ENCODE measurements at places on chromosomes 16 and 17.

GRCh38 chr17:82655038-82655479 lies 6.8 kb upstream of the WDR45B start:
- DNase-seq: no peak

GRCh38 chr16:24996301-24996700 lies 18.9 kb downstream of the ARHGAP17 start:
- DNase-seq: no peak

DNA sequence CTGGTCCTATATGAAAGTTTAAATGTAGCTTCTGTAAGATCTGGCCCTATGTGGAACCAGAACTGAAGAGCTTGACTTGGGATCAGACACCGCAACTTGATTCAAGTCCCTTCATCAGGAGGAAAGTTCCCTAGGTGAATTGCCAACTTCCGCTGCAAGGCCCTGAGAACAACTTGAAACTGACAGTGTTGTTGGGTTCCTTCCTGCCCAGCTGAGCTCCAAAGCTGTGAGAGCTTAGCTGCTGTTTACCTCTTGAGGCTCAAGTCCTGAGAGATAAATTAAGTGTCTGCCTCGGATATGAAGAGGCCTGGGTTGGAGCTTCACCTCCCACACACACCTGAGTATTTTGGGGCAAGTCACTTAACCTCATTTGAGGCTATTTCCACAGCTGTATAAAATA lies 44.7 kb downstream of the REXO5 start:
- no peak for DNase-seq

- DNase-seq: no peak
These were observed 64.1 kb upstream of the SREBF1 start for GRCh38 chr17:17900615-17901520.

GRCh38 chr17:82868715-82869131 lies 28.9 kb upstream of the ZNF750 start:
- no peak for DNase-seq

DNA sequence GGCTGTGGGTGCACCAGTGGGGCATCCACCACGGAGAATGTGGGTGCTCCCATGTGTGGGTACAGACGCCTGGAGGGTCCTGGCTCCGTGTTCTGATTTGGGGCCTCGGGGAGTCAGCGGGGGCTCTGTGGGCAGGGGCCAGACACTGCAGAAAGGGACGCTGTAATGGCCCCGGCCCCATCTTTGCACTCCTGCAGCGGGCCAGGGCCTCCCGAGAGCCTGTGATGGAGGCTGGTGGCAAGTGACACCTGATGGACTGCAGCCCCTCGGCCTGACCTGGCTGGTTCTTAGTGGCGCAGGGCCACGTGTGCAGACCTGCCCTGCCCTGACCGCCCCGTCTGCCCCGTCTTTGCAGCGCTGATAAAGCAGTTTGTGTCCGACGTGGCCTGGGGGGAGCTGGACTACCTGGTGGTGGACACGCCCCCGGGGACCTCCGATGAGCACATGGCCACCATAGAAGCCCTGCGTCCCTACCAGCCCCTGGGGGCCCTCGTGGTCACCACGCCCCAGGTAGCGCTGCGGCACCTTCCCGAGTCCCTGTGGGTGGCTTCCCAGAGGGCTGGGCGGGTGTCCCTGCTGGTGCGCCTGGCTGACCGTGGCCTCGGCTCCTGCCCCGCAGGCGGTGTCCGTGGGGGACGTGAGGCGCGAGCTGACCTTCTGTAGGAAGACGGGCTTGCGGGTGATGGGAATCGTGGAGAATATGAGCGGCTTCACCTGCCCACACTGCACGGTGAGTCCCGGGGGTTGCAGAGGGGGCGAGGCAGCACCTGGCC lies 4.7 kb downstream of the NUBP2 start:
- DNase-seq: no peak

GRCh38 chr16:22789281-22789945 lies 24.5 kb upstream of the HS3ST2 start:
- no peak for DNase-seq

- DNase-seq: no peak
These were observed 99.9 kb downstream of the EFCAB13 start for GRCh38 chr17:47423406-47424295.

DNA sequence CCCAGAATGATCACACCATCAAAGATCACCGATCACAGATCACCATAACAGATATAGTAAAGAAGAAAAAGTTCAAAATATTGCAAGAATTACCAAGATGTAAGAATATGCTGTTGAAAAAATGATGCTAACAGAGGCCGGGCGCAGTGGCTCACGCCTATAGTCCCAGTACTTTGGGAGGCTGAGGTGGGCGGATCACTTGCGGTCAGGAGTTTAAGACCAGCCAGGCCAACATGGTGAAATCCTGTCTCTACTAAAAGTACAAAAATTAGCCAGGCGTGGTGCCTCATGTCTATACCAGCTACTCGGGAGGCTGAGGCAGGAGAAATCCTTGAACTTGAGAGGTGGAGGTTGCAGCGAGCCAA lies 53.2 kb downstream of the CPPED1 start:
- DNase-seq: no peak

DNA sequence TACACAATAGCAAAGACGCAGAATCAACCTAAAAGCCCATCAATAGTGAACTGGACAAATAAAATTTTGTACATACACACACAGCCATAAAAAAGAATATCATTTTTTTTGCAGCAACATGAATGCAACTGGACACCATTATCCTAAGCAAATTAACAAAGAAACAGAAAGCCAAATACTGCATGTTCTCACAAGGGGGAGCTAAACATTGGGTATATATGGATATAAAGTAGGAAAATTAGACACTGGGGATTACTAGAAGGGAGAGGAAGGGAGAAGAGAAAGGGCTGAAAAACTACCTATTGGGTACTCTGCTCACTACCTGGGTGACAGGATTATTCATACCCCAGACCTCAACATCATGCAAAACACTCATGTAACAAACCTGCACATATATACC lies 28.2 kb downstream of the ADAMTS18 start:
- no peak for DNase-seq

DNA sequence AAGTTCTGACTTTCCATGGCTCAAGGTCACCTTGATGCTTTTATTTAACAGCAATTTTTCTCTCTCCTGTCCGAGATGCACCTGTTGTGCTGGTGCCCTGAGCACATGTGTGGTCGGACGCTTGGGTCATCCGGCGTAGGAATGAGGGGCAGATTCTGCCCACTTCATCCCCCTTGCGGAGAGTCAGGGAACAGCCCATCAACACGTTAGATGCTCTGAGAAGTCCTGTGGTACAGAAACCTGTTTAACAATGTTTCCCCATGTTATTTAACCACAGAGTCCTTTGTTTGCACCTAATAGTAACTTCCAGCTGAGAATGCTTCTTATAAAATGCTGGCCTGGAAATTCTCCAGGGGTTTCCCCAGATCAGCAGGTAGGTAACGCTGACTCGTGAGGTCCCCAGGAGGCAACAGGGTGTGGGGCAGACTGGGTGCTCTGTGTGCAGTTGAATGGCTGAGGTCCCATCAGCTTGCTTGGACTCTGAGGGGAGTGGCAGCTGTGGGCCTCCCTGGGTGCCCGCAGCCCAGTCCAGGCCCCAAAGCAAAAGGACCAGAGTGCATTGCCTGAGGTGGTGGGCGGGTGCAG lies 17.8 kb downstream of the DOC2B start:
- no peak for DNase-seq

- no peak for DNase-seq
These were observed 62.0 kb downstream of the RPH3AL start for GRCh38 chr17:290626-291025.

GRCh38 chr17:38861399-38861843 lies 7.9 kb upstream of the RPL23 start:
- DNase-seq: no peak

- DNase-seq: no peak
These were observed 2.5 kb downstream of the ODAD4 start for GRCh38 chr17:41932816-41933389.

DNA sequence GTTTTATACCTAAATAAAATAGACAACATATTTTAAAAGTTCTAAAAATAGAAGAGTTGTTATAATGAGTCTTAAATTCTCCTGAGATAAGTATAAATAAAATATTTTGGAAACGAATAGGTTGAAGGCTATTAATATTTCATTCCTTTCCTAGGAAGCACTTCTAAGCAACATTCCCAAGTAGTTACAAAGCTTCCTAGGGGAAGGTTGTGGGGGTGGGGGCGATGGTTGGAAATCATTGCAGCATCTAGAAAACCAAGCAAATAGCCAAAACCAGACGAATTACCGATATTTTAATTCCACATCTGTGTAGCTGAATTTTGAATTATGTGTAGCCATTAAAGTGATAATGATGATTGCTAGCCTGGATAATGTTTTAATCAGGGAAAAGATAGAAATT lies 26.9 kb downstream of the PTRH2 start:
- no peak for DNase-seq

DNA sequence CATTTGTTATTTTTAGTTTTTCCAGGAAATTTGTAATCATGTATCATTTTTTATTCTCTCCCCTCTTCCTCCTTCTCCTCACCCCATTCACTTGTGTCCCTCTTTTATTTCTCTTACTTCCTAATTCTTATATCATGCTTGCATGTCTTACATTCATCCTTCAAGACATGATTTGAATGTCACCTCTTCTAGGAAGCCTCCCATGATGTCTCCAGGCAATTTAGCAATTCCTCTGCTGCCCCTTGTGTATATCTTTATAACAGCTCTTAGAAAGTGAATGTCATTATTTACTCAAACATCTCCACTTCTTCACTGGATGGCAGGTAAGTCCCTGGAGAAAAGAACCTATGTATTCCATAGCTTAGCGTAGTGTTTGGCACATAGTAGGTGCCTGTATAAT lies 7.8 kb downstream of the HNF1B start:
- DNase-seq: no peak

DNA sequence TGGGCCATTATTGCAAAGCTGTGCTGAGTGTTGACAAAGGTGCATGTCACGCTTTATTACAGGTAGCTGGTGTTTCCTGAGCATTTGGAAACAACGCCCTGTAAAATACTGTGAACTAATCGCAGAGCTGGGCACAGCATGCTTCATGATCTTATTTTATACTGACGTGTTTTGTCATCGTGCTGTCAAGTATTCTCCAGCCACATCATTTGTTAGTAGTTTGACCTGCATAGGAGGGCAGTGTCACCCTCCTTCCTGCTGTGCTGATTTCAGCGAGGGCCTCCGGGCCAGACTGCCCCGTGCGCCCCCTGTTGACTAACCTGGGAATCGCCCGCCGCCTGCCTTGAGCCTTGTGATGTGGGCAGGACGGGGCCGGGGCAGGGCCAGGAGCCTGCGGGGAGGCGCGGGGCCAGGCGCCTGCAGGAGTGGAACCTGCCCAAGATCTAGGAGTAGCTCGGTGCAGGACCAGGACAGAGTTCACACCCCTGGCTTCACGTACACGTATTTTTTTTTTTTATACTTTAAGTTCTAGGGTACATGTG lies 820.7 kb downstream of the KCNJ18 start:
- no peak for DNase-seq

DNA sequence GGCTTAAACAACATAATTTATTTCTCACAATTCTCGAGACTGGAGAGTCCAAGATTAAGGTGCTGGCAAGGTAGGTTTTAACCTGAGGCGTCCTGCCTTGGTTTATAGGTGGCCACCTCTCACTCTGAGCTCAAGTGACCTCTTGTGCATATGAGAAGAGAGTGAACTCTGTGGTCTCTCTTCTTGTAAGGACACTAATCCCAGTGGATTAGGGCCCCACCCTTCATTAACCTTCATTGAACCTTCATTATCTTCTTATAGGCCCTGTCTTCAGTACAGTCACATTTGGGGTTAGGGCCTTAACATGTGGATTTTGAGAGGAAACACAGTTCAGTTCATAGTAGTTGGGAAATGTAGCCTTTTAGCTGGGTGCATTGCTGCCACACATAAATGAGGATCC lies 57.1 kb downstream of the MAP2K4 start:
- DNase-seq: no peak

GRCh38 chr16:17053536-17054160 lies 417.1 kb downstream of the XYLT1 start:
- no peak for DNase-seq

GRCh38 chr17:18166894-18167293 lies 16.7 kb upstream of the ALKBH5 start:
- DNase-seq: no peak

- DNase-seq: no peak
These were observed 28.5 kb downstream of the SYCE1L start for GRCh38 chr16:77227745-77228144.

DNA sequence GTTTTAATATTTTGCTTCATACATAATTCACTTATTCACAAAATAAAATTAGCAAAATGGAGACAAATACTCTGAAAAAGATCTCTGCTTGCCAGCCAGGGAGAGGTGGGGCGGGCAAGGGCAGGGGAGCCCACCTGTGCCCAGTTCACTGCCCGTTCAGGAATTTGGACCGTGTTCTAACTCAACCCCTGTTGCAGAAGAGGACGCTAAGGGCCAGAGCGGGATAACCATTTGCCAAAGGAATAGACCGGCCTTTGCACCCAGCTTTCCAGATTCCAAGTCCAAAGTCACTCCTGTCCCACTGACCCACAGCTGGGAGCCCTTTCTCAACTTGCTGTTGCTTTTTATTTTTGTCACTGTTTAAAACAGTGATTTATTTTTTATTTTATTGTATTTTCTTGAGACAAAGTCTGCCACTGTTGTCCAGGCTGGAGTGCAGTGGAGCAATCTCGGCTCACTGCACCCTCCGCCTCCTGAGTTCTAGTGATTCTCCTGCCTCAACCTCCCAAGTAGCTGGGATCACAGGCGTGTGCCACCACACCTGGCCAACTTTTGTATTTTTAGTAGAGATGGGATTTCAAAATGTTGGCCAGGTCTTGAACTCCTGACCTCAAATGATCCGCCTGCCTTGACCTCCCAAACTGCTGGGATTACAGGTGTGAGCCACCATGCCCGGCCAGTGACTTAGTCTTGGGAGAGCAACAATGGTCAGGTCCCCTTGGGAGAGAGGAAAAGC lies 2.7 kb upstream of the PIEZO1 start:
- DNase-seq: no peak

DNA sequence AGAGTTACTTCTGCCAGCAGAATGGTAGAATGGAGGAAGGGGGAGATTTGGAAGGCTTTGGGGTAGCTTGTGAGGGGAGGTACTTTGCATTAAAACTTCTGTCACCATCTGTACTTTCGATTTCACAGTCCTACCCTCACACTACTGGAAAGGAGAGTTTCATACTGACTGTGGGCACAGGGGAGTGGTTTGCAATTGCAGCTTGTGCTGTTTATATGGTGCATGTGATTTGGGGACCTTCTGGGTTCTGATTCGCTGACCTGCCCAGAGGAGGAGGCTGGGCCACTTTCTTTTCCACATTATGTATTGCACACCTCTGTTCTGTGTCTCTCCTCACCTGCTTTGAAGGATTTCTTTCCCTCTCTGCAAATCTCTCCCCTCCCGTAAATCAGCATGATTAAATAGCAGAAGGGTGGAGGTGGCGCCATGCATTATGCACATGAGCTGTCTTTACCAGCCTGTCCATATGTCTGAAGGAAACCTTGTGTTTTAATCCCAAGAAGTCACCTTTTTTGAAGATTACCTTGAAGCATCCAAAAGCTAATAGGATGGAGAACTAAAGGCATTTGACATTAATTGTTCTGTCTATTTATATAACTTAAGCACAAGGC lies 90.9 kb downstream of the RBFOX1 start:
- no peak for DNase-seq
